ENCODE measurements at places on chromosomes 4 and X. TPM values are rescaled to one million over a fixed set of nuclear protein-coding genes. Genes with fewer than 3 reads are reported as not detected.

The LIN54 gene
- total RNA-seq, result 13.5 TPM

The CT45A5 gene
- total RNA-seq, result not detected

The ARX gene
- not detected for total RNA-seq

The GPR173 gene
- 11.0 TPM for total RNA-seq

DNA sequence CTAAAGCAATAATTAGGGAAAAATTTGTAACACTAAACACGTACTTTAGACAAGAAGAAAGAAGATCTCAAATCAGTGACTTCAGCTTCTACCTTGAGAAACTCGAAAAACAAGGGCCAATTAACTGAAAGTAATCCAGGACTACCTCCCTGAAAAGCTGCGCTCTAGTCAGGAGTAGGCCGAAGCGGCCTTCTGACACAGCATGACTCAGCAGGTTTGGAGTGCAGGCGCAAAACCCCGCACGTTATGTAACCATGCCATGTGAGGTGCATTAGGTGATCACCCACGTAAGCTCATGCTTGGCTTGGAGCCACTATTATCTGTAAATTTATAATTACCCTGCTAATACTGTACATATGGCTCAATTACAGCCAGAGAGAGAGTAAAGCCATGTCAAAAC lies 52.8 kb upstream of the CCDC149 start:
- H3K36me3 ChIP-seq, result no peaks in the 10 kb centered on the region
- no peak for DNase-seq
- no peak overlapping the region for H3K27ac ChIP-seq
- H3K27me3 ChIP-seq, result no peaks in the 10 kb centered on the region
- no peak overlapping the region for H3K4me3 ChIP-seq
- H3K4me1 ChIP-seq, result no peaks in the 10 kb centered on the region

GRCh38 chr4:38572793-38573192 lies 91.2 kb upstream of the KLF3 start:
- H3K27ac ChIP-seq, result no peak overlapping the region
- no peak for DNase-seq
- no peak overlapping the region for H3K4me3 ChIP-seq
- no peaks in the 10 kb centered on the region for H3K36me3 ChIP-seq
- peaks cover 3% of the 10 kb centered on the region for H3K4me1 ChIP-seq

GRCh38 chr4:147325571-147325981 lies 155.3 kb upstream of the EDNRA start:
- DNase-seq, result no peak
- no peak overlapping the region for H3K4me3 ChIP-seq
- no peak overlapping the region for H3K27ac ChIP-seq

DNA sequence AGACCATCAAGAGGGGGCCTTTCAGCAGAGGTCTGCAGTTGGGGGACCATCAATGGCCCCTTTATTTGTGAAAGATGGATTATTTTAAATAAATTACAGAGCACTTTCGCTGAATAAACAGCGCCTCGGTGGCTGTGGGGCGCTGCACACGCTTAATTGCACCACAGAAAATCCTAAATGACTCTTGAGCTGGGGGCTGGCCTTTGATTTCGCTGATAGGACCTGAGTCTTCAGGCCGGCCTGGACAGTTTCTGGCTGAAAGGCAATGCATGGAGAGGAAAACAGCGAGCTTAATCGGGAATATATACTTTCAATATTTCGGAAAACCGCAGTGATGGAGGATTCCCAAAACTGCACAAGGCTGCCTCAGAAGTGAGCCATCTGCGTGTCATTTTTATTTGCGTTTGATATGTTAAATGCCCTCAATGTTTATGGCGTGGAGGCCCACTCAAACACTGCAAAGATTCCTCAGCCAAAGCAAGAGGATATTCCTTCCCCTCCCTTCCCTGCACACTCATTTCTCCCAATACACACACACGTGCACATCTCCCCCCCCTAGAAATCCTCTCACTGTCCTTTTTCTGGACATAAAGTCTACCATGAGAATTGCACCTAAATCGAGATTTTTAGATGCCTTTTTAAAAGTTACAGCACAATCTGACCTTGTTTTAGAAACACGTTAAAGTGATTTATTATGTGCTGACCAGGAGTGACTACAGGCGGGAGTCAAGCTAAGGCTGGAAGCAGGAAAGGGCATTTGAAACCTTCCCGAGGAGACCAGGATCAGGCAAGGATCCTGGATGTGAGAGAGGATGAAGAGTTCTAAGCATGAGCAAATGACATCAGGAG lies 340.7 kb downstream of the RAB28 start:
- H3K4me3 ChIP-seq, result no peak overlapping the region
- no peaks in the 10 kb centered on the region for H3K36me3 ChIP-seq
- DNase-seq, result no peak
- no peaks in the 10 kb centered on the region for H3K4me1 ChIP-seq

DNA sequence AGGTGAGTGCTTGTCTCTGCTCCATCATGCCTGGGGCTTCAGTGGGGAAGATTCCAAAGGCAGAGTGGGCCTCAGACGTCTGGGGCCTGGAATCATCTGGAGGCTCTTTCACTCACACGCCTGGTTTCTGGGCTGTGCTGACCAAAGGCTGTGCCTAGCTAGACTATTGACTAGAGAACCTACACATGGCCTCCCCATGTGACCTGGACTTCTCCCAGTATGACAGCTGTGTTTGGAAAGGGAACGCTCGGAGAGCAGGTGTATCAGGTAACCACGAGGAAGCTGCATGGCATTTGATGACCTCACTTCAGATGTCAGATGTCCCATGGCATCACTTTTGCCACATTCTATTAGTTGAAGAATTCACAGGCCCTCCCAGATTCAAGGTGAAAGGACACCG lies 51.0 kb downstream of the ADGRL3 start:
- no peak for DNase-seq
- no peaks in the 10 kb centered on the region for H3K27me3 ChIP-seq
- no peaks in the 10 kb centered on the region for H3K36me3 ChIP-seq

- H3K27me3 ChIP-seq, result no peaks in the 10 kb centered on the region
- H3K4me3 ChIP-seq, result no peak overlapping the region
- no peak for DNase-seq
- H3K4me1 ChIP-seq, result no peaks in the 10 kb centered on the region
- no peaks in the 10 kb centered on the region for H3K36me3 ChIP-seq
Measured at GRCh38 chrX:13470685-13470977, 98.8 kb upstream of the EGFL6 start.

DNA sequence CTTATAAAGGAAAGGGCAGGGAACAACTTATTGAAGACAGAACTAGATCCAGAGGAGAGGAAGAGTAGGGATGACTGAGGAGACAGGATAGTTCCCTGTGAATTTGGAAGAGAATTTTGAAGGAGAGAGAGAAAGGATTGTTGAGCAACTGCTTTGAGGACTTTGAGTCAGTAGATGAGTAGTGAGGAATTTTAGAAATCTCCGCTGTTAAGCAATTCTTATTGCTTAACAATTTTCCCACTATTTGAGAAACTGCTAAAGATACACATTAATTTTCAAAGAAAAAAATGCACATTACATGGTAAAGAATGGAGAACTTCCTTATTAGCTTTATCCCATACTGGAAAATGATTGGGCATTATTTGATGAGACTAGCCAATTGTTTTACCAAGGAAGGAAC lies 116.3 kb upstream of the NRK start:
- no peak overlapping the region for H3K27ac ChIP-seq
- H3K36me3 ChIP-seq, result no peaks in the 10 kb centered on the region
- H3K4me3 ChIP-seq, result no peak overlapping the region
- H3K4me1 ChIP-seq, result no peaks in the 10 kb centered on the region

- H3K27me3 ChIP-seq, result no peaks in the 10 kb centered on the region
- DNase-seq, result no peak
- H3K36me3 ChIP-seq, result no peaks in the 10 kb centered on the region
- no peak overlapping the region for H3K4me3 ChIP-seq
Measured at GRCh38 chr4:10619220-10619619, 65.3 kb downstream of the CLNK start.

DNA sequence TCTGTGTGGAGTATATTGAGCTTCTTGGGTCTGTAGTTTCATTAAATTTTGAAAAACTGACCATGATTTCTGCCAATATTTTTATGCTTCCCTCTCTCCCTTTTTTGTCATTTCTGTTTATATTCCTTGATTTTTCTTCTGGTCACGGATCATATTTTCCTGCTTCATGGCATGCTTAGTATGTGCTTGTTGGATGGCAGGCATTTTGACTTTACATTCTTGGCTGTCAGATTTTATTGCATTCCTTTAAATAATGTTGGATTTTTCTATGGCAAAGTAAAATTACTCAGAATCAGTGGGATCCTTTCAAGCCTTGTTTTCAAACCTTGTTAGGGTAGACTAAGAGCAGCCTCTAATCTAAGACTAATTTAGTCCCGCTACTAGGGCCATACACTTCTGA lies 531.8 kb downstream of the IL15 start:
- H3K36me3 ChIP-seq, result no peaks in the 10 kb centered on the region
- no peak for DNase-seq
- no peaks in the 10 kb centered on the region for H3K4me1 ChIP-seq
- no peak overlapping the region for H3K4me3 ChIP-seq

- no peaks in the 10 kb centered on the region for H3K4me1 ChIP-seq
- DNase-seq, result no peak
- no peaks in the 10 kb centered on the region for H3K27me3 ChIP-seq
- no peak overlapping the region for H3K27ac ChIP-seq
- H3K36me3 ChIP-seq, result no peaks in the 10 kb centered on the region
Measured at GRCh38 chr4:138805736-138806135, 209.8 kb upstream of the NOCT start.
